PC-9 (cell line): ENCODE measurements at places on chromosomes 13 and 19. TPM values are rescaled to one million over a fixed set of nuclear protein-coding genes. Genes with fewer than 3 reads are reported as not detected.

CILP2 gene
- 1.1 and 2.5 TPM in 2 replicates for total RNA-seq

VN1R4 gene
- total RNA-seq: not detected in 2 replicates

ZNF93 gene
- total RNA-seq: 4.1 and 5.8 TPM in 2 replicates

IRS2 gene
- total RNA-seq: 31.3 and 39.2 TPM in 2 replicates

OVOL3 gene
- not detected in 2 replicates for total RNA-seq

- no peak for DNase-seq
These were observed 305.2 kb downstream of the NDFIP2 start for GRCh38 chr13:79786176-79786575.

- DNase-seq: no peak
These were observed 10.8 kb upstream of the TIMM13 start for GRCh38 chr19:2438178-2438577.

DNA sequence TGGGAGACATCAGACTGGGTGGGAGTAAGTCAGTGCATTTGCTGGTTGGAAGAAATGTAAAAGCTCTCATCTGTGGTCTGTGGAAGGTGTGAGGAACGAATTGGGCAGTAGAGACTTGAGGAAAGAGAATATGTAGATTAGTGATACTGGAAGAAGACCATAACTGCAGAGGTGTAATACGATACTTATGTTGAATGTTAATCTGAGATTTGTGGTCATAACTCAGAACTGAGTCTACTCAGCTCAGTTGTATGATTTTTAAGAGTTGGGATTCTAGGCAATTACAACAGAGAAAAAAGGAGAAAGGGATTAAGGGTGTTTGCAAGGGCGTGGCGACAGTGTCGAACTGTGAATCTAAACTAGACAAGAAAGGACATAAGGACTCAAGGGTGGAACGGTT is 3.2 kb upstream of the IL17D start:
- DNase-seq: no peak

GRCh38 chr13:44668688-44669087 is 92.6 kb upstream of the TSC22D1 start:
- DNase-seq: no peak

GRCh38 chr19:48258350-48258749 is 2.6 kb upstream of the CARD8 start:
- DNase-seq: no peak

DNA sequence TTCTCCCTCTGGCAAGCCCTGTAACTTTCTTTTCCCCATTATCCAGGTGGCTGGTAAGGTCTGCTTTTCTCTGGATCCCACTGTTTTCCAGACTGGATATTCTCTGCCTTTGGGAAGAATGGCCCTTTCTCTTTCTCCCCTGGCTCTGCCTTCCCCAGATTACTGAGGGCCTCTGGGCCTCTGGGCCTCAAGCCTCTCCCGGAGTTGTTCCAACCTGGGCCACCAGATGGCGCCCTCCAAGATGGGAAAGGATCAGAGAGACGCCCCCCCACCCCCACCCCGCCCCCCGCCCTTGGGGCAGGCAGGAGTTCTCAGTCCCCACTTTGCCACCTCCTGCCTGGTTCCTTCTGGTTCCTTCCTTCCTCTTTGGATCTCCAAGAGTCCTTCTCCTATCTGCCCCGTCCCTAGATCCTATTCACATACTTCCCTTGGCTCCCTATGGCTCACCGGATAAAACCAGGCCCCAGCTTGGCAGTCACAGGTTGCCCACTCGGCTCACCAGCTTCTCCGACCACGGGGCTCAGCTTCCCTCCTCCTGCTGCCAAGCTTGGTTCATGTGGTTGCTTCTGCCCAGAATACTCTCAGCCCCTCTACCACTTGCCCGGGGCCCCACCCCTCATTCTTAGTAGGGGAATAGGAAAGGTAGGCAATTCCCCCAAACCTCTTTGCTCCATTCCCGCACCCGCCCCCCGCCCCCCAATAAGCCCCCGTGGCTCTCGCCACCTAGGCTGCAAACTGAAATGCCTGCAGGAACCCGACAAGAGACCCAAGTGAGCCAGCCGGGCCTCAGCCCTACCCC is 13.1 kb downstream of the EPS8L1 start:
- peak; percentile 86 for DNase-seq

DNA sequence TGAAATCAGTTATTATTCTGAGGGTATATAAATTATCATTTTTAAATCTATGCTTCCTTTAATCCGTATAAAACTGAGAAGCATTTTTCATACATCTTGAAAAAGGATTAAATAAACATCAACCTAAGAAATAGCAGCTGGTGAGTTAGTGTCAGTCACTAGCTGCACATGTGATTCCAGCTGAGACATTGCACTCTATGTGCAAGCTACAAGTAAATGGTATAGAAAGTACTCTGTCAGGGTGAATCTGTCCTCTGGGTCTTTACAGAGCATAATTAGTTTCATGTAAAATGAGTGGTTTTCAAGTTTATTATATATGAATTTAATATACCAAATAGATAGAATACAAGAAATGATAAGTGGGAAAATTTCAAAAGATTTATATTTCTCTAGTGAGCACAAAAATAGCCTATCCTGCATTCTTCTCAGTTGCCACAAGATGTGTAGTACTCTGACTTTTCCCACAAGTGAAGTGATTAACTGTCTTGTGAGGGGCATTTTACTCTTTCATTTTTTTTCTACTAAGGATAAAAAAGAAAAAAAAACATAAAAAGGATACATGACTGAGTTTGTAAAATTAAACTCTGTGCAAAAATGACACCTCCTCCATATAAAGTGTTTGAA is 1372.1 kb downstream of the PCDH9 start:
- DNase-seq: no peak

GRCh38 chr19:845707-846521 is 5.1 kb downstream of the PRTN3 start:
- no peak for DNase-seq

DNA sequence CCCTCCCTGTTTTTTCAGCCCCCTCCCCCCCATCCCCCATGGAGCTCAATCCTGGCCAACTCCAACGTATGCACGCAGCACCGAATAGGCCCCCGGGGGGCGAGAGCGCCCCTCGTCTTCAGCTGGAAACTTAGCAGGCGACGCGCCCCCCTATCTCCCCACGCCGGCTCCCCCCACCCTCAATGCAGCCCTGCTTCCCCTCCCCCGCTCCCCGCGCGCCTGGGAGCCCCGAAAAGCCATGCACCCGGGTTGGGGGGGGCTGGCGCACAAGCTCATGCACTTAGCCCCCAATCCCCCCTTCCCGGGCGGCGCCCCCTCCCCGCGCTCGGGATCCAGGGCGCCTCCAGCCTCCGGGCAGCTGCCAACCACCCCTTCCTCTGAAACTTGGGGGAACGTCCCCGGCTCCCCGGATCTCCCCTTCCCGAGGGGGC is 508 bp downstream of the ZBTB7A start:
- DNase-seq: no peak

- no peak for DNase-seq
These were observed 576 bp downstream of the APBA3 start for GRCh38 chr19:3760871-3761361.

GRCh38 chr19:6811906-6812305 is 39.4 kb downstream of the VAV1 start:
- DNase-seq: peak; percentile 54

DNA sequence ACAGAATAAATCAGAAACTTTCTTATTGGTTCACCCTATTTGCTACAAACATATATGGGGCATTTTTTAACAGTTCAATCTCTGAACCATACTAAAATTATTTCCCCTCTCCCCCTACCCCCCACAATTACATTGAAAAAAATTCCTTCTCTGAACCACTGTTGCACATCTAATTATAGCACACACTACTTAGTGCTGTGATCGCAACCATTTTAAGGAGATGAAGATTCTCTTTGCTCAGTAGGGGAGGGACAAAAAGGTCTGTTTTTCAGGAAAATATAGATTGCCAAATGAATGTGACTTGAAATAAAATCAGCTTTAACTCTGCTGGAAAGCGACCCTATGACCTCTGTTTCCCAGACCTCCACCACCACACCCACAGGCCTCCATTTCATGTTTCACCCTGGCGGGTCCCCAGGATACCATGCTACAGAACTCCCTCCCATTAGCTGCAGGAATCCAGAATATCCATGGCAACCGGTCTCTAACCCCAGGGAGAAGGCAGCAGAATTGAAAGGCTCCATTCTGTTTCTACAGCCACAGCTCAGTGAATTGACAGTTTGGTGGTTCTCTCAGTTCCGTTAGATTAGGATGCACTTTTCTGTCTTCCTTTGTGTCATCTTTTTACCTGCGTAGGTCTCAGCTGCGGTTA is 286.3 kb downstream of the TBC1D4 start:
- no peak for DNase-seq

- peak; percentile 36 for DNase-seq
These were observed 65.9 kb downstream of the ENOX1 start for GRCh38 chr13:43720780-43721397.

DNA sequence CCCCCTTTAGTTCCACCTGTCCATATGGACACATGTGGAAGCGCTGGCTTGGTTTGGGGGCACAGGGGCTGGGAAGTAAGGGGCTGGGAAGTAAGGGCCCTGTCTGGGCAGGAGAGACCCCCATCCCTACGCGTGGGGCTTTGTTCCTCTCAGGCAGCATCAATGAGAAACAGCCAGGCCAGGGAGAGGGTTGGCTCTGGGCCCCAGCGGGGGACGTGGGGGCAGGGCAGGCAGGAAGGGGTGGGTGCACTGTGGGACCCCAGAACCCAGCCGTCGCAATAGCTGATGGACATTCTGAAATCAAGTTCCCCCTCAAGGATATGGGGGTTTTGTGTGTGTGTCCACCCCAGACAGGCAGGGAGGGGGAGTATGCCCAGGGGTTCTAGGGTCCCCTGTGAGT is 1.2 kb downstream of the NCAN start:
- no peak for DNase-seq

DNA sequence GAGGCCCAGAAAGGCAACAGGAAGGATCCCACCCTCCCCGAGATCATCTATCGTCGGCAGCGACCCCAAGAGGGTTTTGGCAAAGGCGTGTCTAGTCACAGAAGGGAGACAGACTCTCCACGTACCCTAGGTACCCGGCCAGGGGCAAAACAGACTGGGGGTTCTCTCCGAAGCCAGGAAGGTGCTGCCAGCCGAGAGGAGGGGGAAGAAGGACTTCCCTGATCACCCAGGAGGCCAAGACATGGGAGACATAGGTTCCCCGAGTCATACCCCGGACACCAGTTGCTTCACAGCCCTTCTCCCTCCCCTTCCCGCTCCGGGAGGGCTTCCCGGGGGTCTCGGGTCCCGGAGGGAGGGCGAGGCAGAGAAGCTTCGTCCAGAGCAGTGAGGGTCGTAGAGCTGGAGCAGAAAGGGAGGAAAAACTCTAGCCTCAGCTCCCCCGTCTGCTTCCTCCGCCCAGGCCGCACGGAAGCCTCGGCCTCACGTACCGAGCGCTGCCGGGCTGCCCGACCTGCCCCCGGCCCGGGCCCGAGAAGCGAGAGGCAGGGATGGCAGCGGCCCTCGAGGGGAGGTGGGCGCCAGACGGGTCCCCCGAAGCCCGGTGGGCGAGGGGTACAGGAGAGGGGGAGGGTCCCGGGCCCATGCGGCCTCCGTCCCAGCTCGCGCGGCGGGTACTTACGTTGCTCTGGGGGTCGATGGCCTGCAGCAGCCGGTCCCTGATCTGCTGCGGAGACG is 644 bp downstream of the MED26 start:
- no peak for DNase-seq

DNA sequence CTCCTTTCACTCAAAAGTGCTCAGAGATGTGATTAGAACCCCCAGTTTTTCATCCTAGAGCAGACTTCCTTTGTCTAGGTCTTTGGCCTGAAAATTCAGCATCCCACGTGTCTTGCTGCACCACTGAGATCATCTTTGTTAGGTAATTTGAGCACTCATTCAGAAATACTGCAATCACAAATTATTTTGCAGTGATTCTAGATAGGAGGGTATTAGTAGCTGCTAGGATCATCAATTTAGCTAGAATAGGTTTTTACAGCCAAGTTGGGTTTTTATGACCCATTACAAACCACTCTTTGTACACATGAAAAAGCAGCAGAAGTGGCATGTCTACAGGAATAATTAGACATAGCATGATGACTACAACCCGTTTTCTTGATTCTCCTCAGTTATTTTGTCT is 219.6 kb downstream of the GPC6 start:
- no peak for DNase-seq

- peak; percentile 52 for DNase-seq
These were observed at the start of gene ICAM5 for GRCh38 chr19:10289836-10290356. ICAM5 (plus strand) TSS chr19:10289952; CDS start chr19:10290044, 92 bp downstream.

DNA sequence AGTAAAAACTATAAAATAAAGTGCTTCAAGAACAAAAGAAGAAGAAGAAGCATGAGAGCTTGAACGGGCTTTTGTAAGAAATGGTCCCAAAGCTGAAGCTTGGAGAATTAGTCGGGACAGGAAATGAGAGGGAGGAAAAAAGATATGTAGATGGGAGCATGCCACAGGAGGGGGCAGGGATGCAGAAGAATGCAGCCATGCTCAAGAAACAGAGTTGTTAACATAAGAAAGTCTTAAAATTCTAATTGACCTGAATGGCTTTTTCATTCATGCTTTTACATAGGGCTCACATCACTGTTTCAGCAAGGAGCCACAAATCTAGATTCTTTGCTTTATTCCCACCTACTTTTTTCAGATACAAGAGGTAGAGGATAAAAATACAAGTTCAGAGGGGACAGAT is 27.7 kb upstream of the NBEA start:
- no peak for DNase-seq

- no peak for DNase-seq
These were observed 9.6 kb downstream of the PLPPR3 start for GRCh38 chr19:812049-812746.

DNA sequence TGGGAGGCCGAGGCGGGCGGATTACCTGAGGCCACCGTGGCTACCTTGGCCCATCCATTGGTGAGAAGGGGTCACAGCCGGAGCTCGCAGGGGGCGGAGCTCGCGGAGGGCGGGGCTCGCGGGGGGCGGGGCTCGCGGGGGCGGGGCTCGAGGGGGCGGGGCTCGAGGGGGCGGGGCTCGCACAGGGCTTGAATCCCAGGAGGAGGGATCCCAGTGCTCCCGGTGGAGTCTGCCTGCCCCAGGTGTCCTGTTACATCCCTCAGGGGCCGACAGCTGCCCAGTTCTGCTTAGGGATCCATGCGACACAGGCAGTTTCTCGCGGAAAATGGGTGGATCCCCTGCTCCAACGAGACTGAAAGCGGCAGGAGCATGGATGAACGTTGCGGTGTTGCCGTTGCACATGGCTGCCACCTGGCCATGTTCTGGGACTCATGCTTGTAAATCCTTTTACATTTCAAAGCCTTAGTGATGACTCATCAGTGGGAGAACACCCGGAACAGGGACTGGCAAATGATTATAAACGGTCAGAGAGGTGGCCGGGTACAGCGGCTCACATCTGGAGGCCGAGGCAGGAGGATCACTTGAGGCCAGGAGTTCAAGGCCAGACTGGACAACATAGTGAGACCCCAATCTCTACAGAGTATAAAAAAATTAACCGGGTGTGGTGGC is 25.1 kb downstream of the TMPRSS9 start:
- DNase-seq: peak; percentile 81

GRCh38 chr13:43008596-43008995 is 14.8 kb upstream of the DNAJC15 start:
- no peak for DNase-seq
